ENCODE measurements at places on chromosomes 11 and 22.

DNA sequence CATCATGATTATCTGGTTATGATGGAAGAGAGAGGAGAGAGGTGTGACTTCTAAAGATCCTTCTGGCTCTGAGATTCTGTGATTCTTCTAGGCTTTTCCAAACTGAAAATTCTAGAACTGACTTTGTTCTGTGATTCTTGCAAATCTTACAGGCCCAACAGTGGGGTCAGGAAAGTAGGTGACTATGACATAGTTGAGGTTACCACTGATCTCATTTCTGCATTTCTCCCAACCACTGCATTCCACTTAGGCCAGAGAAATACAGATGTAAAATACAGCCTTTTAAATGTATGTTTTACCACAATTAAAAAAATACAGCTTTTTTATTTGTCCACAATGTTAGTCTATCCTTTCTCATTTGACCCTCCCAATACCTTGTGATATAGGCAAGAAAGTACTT, 83.7 kb downstream of the STIM1 start:
- no peak for DNase-seq

GRCh38 chr11:22832315-22833015, 2.9 kb upstream of the SVIP start:
- DNase-seq, result no peak

DNA sequence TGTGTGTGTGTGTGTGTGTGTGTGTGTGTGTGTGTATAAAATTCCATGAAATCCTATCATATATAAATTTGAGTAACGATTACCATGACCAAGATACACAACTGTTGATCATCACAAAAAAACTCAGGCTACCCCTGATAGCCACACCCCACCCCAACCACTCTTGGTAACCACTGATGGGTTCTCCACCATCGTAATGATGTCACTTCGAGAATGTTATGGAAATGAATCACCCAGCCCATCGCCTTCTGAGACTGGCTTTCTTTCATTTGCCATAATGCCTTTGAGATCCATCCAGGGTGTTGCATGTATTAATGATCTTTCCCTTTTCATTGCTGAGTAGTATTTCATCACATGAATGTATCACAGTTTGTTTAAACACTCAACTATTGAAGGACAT, 496.0 kb downstream of the MIAT start:
- DNase-seq, result no peak

- DNase-seq, result no peak
These were observed 57.2 kb downstream of the SIK2 start for GRCh38 chr11:111659201-111660115.

Data from central memory CD4-positive, alpha-beta T cell (primary cell).